Renal cortex interstitium (tissue), 15 donors: ENCODE measurements at places on chromosomes 3 and 15. TPM values are rescaled to one million over a fixed set of nuclear protein-coding genes. Genes with fewer than 3 reads are reported as not detected.

- DNase-seq: no peak
Observed at GRCh38 chr3:152235709-152236298, 32.9 kb upstream of the MBNL1 start.

GRCh38 chr3:35296533-35296932 is 342.8 kb upstream of the ARPP21 start:
- DNase-seq: no peak

- no peak for DNase-seq
Observed at GRCh38 chr3:135246027-135246426, 451.0 kb downstream of the EPHB1 start.

- DNase-seq: no peak
Observed at GRCh38 chr3:186133980-186134379, 25.1 kb upstream of the ETV5 start.

GRCh38 chr3:133040696-133041523 is 2.7 kb downstream of the TMEM108 start:
- peak; percentile 61 for DNase-seq

Gene COLQ
- 6.1 TPM for polyA plus RNA-seq

Gene ZNF445
- polyA plus RNA-seq: 22.5 TPM

DNA sequence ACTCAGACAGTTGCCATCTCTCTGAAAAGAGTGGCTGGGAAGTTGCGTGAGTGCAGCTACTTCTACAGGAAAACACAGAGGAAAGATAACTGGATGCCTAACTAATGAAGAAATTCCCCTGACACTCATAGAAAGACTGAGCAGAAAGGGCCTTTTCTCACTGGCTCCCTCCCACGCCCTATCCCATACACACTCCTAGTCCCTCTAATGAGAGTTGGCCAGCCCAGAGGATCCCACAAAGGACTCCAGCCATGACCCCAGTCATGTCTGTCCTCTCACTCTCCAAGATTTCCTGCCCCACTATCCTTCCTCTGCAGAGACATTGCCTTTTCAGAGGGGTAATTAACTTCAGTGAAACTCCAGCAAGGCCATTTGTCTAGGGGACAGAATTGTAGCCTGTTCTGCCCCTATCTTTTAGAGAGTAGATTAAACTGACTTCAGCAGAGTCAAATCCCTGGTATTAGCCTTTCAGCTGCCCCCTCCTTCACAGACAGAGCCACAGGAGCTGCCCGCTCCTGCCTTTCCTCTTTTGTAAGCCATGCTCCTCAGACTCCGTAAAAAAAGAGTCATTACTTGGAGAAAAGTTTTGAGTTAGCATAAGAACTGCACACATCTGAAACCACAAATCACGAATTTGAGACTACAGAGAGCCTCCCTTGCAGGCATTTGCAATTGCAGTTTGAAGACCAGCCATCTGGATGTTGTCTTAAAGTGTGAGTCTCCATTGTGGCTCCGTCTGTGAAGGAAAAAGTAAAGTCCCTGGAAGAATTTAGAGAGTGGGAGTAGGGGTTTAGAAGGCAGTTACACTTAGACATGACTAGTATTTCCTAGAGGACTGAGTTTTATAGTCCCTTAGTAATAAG is 129.1 kb upstream of the SEMA6D start:
- peak; percentile 50 for DNase-seq

- no peak for DNase-seq
Observed at GRCh38 chr3:161177991-161178390, 43.1 kb upstream of the NMD3 start.

GRCh38 chr15:40081691-40082194 is 26.9 kb downstream of the BMF start:
- peak; percentile 80 for DNase-seq

Gene TRAT1
- 0.18 TPM for polyA plus RNA-seq

DNA sequence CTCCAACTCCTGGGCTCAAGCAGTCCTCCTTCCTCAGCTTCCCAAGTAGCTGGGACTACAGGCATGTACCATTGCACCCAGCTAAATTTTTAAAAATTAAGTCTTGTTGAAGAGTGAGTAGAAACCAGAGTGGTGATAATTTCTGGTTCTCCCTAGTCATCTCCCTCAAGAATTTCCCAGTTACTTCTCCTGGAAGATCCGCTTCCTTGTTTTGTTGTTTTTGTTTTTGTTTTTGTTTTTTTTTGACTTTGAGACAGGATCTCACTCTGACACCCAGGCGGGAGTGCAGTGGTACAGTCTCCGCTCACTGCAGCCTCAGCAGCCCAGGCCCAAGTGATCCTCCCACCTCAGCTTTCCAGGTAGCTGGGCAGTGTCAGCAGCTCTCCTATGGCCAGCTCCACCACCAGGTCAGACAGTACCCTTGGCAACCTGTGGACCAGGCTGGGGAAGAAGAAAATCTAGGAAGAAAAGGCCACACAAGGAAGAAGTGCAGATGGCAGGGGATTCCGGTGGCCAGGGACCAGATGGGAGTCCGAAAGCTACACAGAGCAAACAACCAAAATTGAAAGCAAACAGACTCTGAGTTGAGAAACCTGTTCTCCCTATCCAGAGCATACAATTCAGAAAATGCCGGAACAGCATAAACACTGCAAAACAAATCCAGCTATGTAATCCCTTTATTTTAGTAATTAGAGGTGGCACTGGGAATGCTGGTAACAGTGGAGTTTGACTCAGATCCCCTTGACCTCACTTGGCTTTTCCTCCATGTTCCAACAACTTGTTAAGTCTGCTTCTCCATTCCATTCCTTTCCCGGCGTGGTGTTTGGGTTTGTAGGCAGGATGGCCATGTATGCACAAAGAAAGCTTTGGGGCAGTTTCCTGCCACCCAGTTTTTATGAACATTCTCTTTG is 266.6 kb upstream of the CTDSPL start:
- DNase-seq: no peak

- no peak for DNase-seq
Observed at GRCh38 chr3:27340534-27340933, 28.6 kb downstream of the NEK10 start.

- DNase-seq: no peak
Observed at GRCh38 chr3:15982667-15983196, 185.0 kb upstream of the ANKRD28 start.

Gene ISLR
- 77.4 TPM for polyA plus RNA-seq

Gene TRH
- polyA plus RNA-seq: 0.16 TPM

Gene GOLGA6L26
- polyA plus RNA-seq: not detected

Gene ADGRG7
- polyA plus RNA-seq: not detected

DNA sequence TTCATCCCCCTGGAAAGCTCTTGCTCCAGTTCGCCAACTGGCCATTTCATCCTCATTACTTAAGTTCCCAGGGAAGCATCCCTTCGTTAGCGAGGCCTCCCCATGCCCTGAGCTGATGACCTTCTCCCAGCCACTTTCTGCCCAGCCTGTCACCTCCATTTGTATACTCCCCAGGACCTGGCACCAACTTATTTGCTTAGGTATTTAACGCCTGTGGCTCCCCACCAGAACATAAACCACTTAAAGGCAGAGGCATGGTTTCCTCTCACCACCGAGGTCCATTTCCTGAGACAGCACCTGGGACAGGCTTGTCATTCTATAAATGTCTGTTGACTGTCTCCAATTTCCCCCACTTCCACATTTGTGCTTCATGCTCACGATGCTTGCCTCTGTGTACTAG is 189.0 kb downstream of the ZNF621 start:
- DNase-seq: no peak

DNA sequence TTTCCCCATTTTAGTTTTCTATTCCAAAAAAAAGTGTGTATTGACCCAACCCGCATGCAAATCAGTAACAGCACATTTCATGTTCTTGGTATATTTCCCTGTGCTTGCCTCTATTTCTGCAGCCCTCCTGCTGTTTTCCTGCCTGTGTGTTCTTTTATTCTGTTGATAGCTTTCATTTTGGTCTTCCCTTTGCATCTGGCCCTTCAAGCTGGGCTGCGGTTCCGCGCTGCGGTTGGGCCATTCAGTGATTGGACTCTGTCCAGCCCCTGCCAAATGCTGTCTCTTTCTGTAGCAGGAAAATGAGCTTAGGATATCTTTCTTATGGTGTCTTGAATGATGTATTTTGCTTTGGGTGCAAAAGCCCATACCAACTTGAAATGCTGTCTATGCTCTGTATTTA is 49.9 kb downstream of the ZNF621 start:
- DNase-seq: no peak

DNA sequence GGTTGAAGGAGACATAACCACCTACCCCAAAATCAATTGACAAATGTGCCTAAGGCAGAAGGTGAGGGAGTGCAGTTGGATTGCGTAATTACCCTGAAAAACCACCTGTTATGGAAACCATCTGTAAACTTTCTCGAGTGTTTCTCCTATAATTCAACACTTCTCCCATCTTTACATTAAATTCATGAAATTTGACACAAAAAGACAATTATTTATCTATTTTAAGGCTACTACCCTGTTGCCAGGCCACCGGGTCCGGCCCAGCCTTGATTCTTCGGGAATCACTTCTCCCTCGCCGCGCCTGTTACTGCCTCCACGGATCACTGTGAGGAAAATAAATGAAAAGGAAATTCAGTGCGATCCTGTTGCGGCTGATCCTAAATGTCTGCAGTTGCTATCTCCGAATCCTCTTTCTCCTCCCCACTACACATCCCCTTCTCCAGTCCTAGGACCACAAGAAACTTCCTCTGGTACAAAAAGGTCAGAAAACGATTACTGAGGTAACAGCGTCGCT is 646 bp downstream of the IQCB1 start:
- DNase-seq: no peak

DNA sequence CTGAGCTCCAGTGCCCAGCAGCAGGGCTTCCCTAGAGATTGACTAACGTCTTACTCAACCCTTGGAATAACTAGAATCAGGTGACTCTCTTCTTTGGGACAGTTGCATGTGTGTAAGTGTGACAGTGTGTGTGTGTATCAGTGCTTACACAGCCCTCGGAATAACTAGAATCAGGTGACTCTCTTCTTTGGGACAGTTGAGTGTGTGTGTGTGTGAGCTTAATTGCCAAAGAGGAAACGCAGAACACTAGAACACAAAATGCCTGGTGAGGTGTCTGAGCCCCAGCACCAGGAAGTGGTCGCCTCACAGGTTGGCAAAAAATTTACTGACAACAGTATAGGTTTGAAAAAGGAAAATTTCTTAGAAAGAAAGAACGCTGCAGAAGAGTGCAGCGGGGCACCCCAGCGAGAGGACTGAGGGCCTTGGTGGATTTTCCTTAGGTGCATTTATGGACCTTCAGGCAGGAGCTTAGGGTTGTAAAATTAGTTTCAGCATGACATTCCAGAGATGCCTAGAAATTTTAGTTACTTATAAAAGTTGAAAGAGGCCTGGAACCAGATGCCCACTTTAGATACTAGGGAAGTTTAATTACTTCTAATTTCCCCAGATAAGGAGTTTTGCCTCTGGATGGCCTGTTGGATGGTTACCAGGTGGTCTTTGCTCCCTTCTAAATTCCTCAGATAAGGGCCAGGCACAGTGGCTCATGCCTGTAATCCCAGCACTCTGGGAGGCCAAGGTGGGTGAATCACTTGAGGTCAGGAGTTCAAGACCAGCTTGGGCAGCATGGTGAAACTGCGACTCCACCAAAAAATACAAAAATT is 3.7 kb upstream of the WDR82 start:
- DNase-seq: no peak

- no peak for DNase-seq
Observed at GRCh38 chr15:94882071-94882712, 650.8 kb downstream of the MCTP2 start.

DNA sequence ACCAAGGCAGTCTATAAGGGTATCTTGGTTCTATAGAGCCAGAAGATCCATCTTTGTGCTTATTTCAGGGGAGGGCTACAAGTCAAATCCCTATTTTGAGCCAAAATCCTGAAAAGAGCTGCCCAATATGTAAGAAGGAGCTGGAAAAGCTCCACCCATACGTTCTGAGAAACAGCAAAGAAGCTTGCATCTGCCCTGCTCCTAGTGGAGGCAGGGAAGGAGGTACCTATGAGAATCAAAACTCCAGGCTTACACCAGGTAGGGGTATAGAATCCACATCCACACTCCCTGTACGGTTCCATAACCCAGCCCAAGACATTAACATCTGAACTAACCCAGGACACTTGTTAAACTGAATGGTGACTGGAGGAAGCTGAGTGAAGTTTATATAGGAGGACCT is 30.0 kb downstream of the PHC3 start:
- no peak for DNase-seq

Gene ERC2
- 3.3 TPM for polyA plus RNA-seq

- no peak for DNase-seq
Observed at GRCh38 chr3:37713818-37714204, 147.9 kb upstream of the CTDSPL start.

Gene HACL1
- 24.9 TPM for polyA plus RNA-seq

Gene HIGD1A
- polyA plus RNA-seq: 159 TPM

DNA sequence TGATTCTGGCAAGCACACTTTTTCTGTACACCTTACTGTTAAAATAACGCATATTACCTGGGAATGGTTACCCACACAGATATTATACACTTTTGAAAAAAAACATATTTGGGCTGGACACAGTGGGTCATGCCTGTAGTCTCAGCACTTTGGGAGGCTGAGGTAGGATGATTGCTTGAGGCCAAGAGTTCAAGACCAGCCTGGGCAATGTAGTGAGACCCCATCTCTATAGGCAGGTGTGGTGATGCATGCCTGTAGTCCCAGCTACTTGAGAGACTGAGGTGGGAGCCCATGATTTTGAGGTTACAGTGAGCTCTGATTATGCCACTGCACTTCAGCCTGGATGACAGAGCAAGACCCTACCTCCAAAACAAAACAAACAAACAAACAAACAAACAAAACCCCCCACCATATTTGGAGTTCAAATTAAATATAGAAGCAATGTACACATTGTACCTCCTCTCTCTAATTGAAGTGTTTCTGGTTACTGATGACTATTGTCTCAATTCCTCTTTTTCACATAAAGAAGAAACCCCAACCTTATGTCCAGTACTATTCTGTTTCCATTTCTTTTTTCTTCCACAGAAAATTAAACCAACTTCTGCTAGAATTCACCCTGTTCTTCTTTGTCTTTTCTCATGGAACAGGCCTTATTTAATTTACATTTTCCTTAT is 152.6 kb upstream of the UMPS start:
- DNase-seq: no peak

- DNase-seq: peak; percentile 46
Observed at GRCh38 chr3:98593046-98593936, at the start of gene CPOX. TSS of gene CPOX (minus strand) at chr3:98593611. CDS start at chr3:98593504, 107 bp downstream.
